ENCODE measurements at places on chromosomes 3 and 15.

- DNase-seq, result no peak
Observed at GRCh38 chr3:74613521-74614106, 845 bp downstream of the CNTN3 start.

DNA sequence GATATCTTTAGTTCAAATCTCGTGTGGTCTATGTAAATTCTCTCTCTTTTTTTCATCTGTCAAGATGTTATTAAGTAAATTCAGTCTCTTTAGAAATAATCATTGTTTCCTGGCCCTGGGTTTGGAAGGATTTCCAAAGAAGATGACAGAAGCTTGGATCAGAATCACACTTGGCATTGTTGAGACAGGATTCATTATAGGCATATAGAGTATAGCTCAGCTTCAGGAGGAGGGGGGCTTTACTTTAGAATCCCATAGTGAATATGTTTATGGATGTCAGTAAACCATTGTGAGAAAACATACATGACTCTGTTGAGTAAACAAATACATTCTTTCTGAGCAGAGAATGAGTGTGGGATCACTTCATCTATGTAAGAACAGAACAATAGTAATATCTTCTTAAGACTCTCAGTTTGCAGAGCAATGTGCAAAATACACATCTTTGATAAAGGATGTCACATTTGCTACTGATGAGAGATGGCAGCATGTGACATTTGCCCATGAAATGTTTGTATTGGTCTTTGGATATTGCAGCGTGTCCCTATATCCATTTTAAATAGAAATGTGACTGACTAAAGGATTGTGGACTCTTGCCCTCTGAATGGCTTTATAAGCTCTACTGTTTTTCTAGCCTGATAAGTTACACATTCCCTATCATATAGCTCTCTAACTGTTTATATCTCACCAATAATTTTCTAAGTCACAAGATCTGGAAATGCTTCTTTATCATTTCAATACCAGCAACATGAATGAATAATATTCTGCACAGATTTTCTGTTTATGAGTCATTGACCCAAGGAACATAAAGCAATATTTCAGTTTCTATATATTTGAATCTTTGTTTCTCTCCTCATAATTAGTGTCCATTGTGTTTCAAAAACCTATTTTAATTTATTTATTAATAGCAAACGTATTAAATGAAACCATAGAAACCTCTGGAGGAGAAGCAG is 95.6 kb upstream of the THRB start:
- no peak for DNase-seq

DNA sequence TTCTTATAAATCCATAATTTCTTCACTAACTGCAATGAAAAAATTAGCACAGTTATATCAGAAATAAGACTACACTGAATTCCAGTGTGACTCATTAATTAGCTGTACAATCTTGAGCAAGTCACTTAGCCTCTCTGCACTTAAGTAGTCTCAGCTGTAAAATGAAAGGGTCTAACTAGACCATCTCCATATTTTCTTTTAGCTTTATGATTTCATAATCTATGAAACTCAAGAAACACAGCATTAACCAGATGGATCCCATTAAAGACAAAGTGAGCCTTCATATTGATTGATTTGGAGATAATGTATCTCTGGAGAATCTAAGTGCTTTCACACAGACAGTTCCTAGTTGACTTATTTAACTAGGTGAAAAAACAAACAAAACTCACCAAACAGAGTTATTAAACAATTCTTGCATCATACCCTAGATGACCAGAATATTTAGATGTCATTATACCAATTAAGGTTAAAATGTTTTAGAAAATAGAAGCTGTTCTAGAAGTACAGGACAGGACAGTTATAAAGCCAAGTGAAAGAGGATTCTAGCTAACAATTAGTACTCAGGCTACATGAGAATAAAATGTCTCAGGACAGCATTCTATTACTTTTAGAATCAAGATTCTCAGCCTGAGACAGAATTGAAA is 11.2 kb downstream of the CSNK1G1 start:
- no peak for DNase-seq

DNA sequence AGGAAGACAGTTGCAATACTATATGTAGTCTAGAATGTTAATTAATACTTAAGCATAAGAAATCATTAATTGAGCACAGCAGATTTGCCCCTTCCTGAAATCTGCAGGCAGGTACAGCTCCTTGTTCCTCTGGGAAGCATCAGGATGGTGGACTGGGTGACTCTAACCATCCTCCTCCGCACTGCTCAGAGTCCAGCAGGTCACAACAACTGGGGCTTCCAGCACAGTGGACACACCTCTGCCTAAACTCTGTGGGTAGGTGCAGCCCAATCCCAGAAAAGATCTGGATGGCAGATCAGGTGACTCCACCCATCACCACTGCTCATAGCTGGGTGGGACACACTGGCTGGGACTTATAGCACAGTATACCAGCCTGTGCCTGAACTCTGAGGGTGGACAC is 189.9 kb upstream of the TMCO5A start:
- DNase-seq, result no peak

- no peak for DNase-seq
Observed at GRCh38 chr3:36903119-36903882, 41.6 kb downstream of the TRANK1 start.

DNA sequence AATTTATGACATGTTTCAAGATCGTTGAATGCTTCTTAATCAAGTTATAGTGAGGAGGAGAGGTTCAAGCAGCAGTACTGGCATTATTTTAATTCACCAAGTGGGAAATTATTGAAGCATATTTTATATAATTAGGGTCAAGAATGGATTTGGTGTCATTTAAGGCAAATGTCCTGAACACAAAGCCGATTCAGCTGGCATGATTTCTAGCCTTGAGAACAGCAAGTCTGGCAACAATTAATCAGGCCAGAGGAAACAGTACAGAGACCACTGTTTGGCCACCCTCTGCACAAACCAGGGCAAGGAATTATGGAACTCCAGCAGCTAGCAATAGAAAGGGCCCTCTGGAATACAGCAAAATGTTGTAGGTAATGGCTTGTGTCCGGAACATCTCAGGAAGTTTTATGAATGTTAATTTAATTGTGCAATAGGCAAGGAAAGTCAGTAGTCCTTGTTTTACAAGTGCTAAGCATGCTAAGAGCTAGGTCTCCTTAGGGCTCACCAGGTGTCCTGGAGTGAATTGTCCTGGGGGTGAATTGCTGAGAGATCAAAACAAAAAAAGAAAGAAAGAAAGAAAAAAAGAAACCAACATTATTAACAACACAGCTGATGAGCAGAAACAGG is 38.7 kb upstream of the SNRK start:
- no peak for DNase-seq

DNA sequence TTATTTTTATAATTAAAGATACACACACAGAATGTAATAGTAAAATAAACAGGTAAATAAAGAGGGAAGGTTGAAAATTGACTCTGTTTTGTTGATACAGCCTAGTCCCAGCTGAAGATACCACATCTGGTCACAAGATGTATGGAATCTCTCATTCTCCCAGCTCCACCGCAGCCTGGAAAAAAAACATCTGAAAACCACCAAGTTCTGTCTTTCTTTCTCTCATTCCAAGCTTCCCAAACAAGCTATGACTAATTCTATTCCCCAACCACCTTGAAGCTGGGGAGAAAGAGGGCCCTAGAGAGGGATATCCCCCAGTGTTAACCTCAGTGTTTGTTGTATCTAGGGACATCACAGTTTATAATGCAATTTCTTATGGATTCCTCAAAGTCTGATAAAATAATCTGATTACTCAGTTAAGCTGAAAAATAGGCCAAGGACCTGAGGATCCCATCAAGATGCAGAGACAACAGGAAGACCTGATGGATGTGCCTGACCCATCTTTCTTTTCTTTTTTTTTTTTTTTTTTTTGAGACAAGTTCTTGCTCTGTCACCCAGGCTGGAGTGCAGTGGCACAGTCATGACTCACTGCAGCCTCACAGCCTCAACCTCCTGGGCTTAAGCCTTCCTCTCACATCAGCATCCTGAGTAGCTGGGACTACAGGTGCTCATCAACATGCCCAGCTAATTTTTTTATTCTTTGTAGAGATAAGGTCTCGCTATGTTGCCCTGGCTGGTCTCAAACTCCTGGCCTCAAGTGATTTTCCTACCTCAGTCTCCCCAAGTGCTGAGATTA is 38.1 kb downstream of the SRGAP3 start:
- DNase-seq, result no peak

GRCh38 chr15:45393851-45394250 is 15.5 kb upstream of the GATM start:
- DNase-seq, result peak; percentile 41

DNA sequence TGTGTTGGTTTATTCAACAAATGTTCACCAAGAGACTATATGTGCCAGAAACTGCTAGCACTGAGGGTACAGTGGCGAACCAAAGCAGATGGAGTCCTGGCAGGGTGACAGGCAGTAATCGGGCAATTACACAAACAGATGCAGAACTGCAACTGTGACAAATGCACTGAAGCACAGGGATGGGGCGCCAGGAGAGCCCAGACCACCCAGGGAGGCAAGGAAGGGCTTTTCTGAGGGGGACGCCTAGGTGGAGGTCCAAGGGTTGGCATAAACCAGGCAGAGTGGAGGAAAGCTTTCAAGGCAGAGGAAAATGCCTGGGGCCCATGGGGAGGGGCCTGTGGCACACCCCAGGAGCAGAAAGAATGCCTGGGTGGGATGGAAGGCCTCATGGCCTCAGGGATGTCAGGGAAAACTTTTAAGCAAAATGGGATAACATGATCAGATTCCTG is 5.5 kb downstream of the DIS3L start:
- DNase-seq, result no peak

All from NCI-H226 (cell line).